ENCODE measurements at places on chromosomes 6 and 20. TPM values are rescaled to one million over a fixed set of nuclear protein-coding genes. Genes with fewer than 3 reads are reported as not detected.

- no peak for DNase-seq
- H3K36me3 ChIP-seq = no peaks in the 10 kb centered on the region
- H3K4me1 ChIP-seq = peaks cover 4% of the 10 kb centered on the region
- no peak overlapping the region for H3K4me3 ChIP-seq
- no peaks in the 10 kb centered on the region for H3K27me3 ChIP-seq
Measured at GRCh38 chr6:110786271-110786670, 29.0 kb downstream of the CDK19 start.

DNA sequence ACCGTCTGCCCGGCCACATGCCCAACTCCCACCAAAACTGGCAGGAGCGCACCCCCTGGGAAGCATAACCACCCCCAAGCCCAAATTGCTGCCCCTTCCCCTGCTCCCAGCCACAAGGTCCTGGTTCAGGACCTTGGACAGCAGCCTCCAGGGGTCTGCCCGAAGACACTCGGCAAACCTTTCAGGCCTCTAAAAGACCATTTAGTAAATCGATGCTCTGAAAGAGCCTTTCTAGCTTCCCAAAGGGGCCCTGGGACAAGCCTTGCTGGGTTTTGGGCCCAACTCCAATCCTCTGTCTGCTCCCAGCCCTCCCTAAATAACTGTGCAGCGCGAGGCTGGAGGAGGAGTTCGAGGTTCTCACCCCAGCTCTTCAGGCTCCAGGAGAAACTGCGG is 30.5 kb downstream of the GRM4 start:
- no peaks in the 10 kb centered on the region for H3K36me3 ChIP-seq
- DNase-seq = no peak
- H3K4me1 ChIP-seq = no peaks in the 10 kb centered on the region
- H3K27me3 ChIP-seq = peaks cover 3% of the 10 kb centered on the region
- no peak overlapping the region for H3K4me3 ChIP-seq

KCNQ5 gene
- total RNA-seq = 9.4 TPM

ARHGAP40 gene
- 0.18 TPM for total RNA-seq

GRCh38 chr20:13199279-13199678 is 21.8 kb upstream of the ISM1 start:
- no peaks in the 10 kb centered on the region for H3K36me3 ChIP-seq
- DNase-seq = no peak

DNA sequence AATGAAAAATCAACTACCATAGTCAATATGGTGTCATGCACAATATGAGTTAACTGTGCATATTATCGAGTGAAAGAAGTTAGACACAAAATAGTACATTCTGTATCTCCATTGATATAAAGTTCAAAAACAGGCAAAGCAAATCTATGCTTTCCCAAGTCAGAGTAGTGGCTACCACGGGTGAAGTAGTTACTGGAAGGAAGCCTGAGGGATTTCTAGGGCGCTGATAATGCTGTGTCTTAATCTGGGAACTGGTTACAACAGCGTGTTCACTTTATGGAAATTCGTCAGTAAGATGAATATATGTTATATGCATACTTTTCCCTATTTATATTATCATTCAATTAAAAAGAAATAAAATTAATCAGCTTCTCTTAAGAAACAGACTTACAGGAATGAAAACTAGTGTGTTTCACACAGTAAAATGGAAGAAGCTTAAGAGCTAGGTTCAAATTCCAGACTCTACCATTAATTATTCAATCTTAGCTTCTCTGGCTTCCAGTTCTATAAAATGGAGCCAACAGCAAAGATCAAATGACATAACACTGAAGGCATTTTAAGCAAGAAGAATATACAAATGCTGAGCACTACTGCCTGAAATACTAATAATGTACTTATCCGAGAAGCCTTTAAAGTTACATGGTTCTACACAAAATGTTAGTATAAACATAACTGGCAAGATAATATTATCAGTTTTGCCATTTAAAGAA is 19.2 kb downstream of the BACH2 start:
- no peak for DNase-seq
- no peak overlapping the region for H3K27ac ChIP-seq
- no peaks in the 10 kb centered on the region for H3K27me3 ChIP-seq
- H3K36me3 ChIP-seq = no peaks in the 10 kb centered on the region

DNA sequence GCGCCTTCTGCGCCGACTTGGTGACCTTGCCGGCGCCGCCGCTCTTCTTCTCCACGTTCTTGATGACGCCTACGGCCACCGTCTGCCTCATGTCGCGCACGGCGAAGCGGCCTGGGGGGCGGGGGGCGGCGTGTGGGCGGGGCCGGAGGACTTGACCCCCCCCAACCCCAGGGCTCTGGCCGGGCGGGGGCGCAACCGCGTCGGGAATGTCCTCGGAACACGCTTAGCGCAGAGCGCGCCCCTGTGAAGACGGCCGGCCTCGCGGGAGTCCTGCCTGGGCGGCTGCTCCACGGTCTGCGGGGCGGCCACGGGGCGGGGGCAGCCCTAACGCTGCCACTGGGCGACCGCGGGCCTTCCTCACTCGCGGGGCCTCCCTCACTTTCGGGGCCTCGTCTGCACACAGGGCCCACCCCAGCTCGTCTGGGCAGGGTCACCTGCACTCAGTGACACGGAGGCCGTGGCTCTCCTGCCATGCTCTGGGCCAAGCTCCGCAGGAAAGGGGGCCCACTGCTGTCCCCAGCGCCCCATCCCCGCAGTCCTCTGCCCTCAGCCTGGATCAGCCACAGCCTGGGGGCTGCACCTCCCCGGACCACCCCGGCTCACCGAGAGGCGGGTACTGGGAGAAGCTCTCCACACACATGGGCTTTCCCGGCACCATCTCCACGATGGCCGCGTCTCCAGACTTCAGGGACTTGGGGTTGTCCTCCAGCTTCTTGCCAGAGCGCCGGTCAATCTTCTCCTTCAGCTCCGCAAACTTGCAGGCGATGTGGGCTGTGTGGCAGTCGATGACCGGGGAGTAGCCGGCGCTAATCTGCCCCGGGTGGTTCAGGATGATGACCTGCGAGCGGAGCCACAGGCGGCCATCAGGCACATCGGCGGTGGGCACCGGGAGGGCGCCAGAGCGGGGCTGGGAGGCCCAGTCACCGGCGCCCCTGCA is 10.3 kb downstream of the EEF1A2 start:
- no peaks in the 10 kb centered on the region for H3K27me3 ChIP-seq
- H3K36me3 ChIP-seq = no peaks in the 10 kb centered on the region
- no peak overlapping the region for H3K27ac ChIP-seq

DNA sequence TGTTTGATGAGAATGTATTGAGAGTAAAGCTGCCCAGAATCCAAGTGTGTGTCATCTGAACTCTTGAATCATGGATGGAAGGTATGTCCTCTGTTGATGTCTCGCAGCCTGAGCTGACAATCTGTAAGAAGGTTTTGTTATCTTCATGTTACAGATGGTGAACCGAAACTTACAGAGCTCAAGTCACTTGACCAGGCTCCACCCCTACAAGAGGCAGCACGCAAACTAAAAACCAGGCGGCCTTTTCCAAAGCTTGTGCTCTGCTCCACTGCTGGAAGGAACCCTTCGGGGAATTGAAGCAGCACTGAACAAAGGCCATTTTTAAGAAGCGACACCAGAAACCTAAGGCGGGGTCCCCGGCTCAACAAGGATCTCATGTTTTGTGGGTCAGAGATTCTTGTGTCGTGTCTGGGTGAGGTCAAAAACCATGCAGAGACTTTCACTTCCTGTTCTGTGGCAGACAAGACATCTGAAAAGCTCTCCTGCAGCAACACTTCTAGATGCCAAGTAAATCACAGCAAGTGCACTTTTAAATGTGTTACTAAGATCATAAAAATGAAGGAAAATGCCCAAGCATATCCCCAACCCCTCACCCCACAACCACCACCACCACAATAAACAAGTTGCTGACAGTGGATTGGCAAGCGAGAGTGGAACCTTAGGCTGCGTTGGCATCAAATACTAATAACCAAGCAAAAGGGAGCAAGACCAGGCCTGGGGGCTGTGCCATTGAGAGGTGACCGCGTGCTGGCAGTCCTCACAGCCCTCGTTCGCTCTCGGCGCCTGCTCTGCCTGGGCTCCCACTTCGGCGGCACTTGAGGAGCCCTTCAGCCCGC is 27.3 kb downstream of the NQO2 start:
- H3K27ac ChIP-seq = no peak overlapping the region
- H3K27me3 ChIP-seq = no peaks in the 10 kb centered on the region
- no peak overlapping the region for H3K4me3 ChIP-seq
- DNase-seq = no peak
- 0 out of 2 replicates have a peak, but pooled peaks cover 4% of the 10 kb centered on the region for H3K4me1 ChIP-seq

- H3K36me3 ChIP-seq = no peaks in the 10 kb centered on the region
- DNase-seq = no peak
- no peaks in the 10 kb centered on the region for H3K4me1 ChIP-seq
- no peaks in the 10 kb centered on the region for H3K27me3 ChIP-seq
- H3K27ac ChIP-seq = no peak overlapping the region
- no peak overlapping the region for H3K4me3 ChIP-seq
Measured at GRCh38 chr20:605237-605636, 4.9 kb downstream of the TCF15 start.

- H3K4me1 ChIP-seq = peaks cover 12% of the 10 kb centered on the region
- no peaks in the 10 kb centered on the region for H3K36me3 ChIP-seq
- no peak for DNase-seq
- H3K27ac ChIP-seq = no peak overlapping the region
- no peak overlapping the region for H3K4me3 ChIP-seq
- no peaks in the 10 kb centered on the region for H3K27me3 ChIP-seq
Measured at GRCh38 chr6:75272145-75272840, 12.3 kb downstream of the TMEM30A start.

SOD2 gene
- 180 TPM for total RNA-seq

FAM120B gene
- total RNA-seq = 38.0 TPM

Measured in Panc1 (cell line).